ENCODE measurements at places on chromosomes 7 and 10. TPM values are rescaled to one million over a fixed set of nuclear protein-coding genes. Genes with fewer than 3 reads are reported as not detected.
A peak's percentile ranks its signal among the peaks of the same experiment; 100 is the strongest.

- DNase-seq = peak; percentile 70
Observed at GRCh38 chr7:132500727-132501440, 75.4 kb downstream of the PLXNA4 start.

DNA sequence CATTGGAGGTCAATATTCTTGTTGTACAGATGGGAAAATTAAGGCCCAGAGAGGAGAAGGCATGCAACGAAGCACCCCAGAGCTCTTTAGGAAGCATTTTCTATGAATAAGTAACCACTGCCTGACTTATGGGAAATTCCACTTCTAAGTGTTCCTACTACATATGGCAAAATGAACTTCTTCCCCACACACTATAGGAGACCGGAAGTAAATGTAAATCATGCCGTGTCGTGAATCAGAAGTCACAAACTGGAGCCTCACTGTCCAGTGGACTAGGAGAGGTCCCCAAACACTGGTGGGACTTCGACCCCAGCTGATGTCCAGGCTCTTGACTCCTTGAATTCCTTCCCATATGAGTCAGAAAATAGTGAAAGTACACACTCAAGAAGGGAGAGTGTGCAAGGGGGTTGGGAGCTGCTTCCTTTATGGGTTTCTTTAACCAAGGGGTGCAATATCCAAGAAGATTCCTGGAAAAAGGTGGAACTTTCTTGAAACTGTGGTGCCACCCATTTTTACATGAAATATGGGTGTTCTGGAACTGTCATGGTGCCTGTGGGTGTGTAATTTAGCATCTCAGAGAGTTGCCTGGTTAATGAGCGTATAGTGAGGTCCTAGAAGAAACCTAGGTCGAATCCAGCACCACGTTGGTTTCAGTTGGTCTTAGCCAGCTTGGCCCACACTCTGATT lies 6.7 kb downstream of the RASSF4 start:
- no peak for DNase-seq

GRCh38 chr7:106775975-106776607 lies 89.0 kb upstream of the PIK3CG start:
- no peak for DNase-seq

- no peak for DNase-seq
Observed at GRCh38 chr7:36079446-36080025, 73.5 kb upstream of the EEPD1 start.

DNA sequence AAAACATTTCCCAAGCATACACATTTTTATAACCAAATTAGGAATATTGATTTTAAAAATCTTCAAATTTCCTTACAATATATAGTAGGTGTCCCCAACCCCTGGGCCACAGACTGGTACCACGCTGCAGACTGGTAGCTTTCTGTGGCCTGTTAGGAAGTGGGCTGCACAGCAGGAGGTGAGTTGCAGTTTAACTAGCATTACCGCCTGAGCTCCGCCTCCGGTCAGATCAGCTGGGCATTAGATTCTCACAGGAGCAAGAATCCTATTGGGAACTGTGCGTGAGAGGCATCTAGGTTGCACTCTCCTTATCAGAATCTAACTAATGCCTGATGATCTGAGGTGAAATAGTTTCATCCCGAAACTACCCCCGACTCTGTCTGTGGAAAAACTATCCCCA lies 62.1 kb downstream of the ZWINT start:
- DNase-seq = no peak

DNA sequence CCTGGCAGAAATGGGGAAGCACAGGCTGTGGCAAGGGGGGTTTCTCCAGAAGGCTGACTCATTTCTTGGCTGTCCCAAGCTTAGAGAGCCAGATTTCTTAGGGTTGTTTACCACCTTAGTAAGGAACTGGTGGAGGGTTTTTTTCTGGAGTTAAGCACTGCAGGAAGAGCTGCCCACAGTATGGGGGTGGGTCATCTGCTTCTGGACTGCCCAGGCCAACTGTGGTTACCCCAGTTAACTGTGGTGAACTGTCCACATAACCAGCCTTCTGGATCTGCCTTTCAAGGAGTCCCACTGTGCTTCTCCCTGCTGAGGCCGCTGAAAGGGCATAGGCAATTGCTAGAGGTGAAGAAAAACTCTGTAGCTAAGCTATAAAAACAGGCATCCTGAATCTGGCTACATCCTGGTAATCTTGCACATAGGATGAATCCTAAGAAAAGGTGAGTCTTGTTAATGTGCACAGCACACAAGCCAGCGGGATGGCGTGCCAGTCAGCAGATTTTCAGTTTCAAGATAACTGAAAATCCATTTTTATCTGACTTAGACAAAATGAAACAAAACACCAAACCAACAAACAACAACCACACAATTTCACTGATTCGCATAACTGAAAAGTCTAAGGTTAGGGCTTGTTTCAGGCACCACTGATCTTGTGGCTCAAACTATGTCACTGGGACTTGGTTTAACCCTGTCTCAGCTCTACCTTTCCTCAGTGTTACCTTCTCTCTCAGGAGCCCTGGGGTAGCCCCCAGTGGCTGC lies 21.6 kb upstream of the TSPAN33 start:
- DNase-seq = no peak

The RASSF4 gene
- 48.5 TPM for total RNA-seq

The FAM25C gene
- not detected for total RNA-seq

The ZNF853 gene
- total RNA-seq = 31.4 TPM

The MTERF1 gene
- total RNA-seq = 13.3 TPM

Measured in thoracic aorta (tissue), 2 donors.